Breast epithelium (tissue), 4 donors: ENCODE measurements at places on chromosomes 7 and 10. TPM values are rescaled to one million over a fixed set of nuclear protein-coding genes. Genes with fewer than 3 reads are reported as not detected.

GRCh38 chr10:36946598-36946997 lies 178.8 kb upstream of the ANKRD30A start:
- no peaks in the 10 kb centered on the region for H3K27me3 ChIP-seq
- no peaks in the 10 kb centered on the region for H3K4me1 ChIP-seq
- H3K4me3 ChIP-seq = no peak overlapping the region
- no peaks in the 10 kb centered on the region for H3K36me3 ChIP-seq

NUTM2E gene
- total RNA-seq = not detected

GRCh38 chr7:57769958-57770357 lies 320.0 kb downstream of the ZNF716 start:
- no peak overlapping the region for H3K27ac ChIP-seq
- H3K4me3 ChIP-seq = no peak overlapping the region
- H3K4me1 ChIP-seq = no peaks in the 10 kb centered on the region

GRCh38 chr7:148173369-148173768 lies 417.2 kb upstream of the C7orf33 start:
- H3K27me3 ChIP-seq = peaks cover 3% of the 10 kb centered on the region
- no peaks in the 10 kb centered on the region for H3K36me3 ChIP-seq
- no peak overlapping the region for H3K27ac ChIP-seq
- no peak for DNase-seq
- no peaks in the 10 kb centered on the region for H3K4me1 ChIP-seq
- no peak overlapping the region for H3K4me3 ChIP-seq

- no peak for DNase-seq
- H3K36me3 ChIP-seq = no peaks in the 10 kb centered on the region
- no peak overlapping the region for H3K4me3 ChIP-seq
- H3K27ac ChIP-seq = no peak overlapping the region
- no peaks in the 10 kb centered on the region for H3K4me1 ChIP-seq
These were observed 339.9 kb downstream of the SFMBT2 start for GRCh38 chr10:7070950-7071349.

CEP55 gene
- 2.1 TPM for total RNA-seq
